Stimulated activated CD4-positive, alpha-beta T cell treated with anti-CD3 and anti-CD28 coated beads, TNF-alpha, amount 100 ng/mL, for 24 hours (primary cell): ENCODE measurements at places on chromosomes 7 and 10.

- no peak for DNase-seq
Observed at GRCh38 chr10:74587109-74587854, 239.1 kb upstream of the KAT6B start.

DNA sequence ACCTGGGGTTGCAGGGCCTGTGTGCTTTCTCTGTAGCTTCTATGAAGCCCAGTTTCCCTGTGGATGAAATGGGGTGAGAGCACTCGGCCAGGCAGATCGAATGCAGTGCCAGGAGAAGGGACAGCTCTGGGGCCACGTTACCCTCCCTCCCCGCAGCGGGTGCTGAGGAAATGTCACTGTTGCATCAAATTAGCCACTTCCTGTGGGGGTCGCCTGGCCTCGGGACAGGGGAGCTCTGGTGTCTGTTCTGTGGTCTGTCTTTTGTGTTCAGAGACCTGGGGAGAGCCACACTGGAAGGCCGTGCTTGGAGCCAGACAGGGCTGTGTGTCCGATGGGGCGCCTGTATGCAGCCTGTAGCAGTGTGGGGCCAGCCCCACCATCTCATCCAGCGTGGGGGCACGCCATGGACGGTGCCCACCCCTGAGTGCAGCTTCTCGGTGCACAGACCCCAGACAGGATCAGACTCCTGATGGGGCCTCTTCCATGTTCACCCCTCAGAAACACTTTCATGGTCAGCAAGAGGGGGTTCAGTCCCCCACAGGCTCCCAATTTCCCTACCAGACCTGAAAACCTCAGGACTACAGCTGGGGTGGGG is 13.6 kb downstream of the TTYH3 start:
- no peak for DNase-seq

DNA sequence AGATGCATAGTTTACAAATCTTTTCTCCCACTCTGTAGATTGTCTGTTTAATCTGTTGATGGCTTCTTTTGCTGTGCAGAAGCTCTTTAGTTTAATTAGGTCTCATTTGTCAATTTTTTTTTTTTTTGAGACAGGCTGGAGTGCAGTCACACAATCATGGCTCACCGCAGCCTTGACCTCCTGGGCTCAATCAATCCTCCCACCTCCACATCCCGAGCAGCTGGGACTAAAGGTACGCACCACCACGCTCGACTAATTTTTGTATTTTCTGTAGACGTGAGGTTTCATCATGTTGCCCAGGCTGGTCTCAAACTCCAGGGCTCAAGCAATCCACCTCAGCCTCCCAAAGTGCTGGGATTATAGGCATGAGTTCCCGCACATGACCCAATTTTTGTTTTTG is 1655.8 kb downstream of the REEP3 start:
- DNase-seq: no peak

DNA sequence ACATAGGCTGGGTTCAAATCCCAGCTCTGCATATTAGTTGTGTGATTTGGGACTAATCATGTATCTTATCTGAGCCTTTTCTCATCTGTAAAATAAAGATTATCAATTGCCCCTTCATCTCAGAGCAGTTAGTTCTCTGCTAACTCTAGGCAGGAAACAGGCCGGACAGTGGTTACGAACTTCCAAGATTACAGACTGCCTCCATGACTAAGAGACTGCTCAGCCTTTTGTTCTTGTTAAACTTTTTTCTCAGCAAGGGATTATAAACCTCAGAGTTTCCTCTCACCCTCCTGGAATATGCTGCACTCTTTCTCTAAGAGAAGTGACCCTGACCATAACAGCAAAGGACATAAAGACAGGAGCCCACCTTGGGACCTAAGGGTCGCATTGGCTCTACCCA is 52.5 kb upstream of the NFKB2 start:
- no peak for DNase-seq
